Smooth muscle cell of the coronary artery (primary cell): ENCODE measurements at places on chromosomes 1 and 21. TPM values are rescaled to one million over a fixed set of nuclear protein-coding genes. Genes with fewer than 3 reads are reported as not detected.

CDA gene
- total RNA-seq = 0.38 TPM in 1 of 2 replicates, not detected in the other

S100A12 gene
- total RNA-seq = not detected in 2 replicates

NAV1 gene
- total RNA-seq = 6.9 and 26.6 TPM in 2 replicates

HSPA6 gene
- total RNA-seq = 0.75 and 0.94 TPM in 2 replicates

LHX4 gene
- under 0.01 TPM in 1 of 2 replicates, not detected in the other for total RNA-seq

HORMAD1 gene
- not detected in 2 replicates for total RNA-seq

DNASE2B gene
- not detected in 2 replicates for total RNA-seq

C8B gene
- not detected in 2 replicates for total RNA-seq

ITGB2 gene
- 0.30 TPM in 1 of 2 replicates, not detected in the other for total RNA-seq

ZNF648 gene
- not detected in 2 replicates for total RNA-seq

OR14I1 gene
- not detected in 2 replicates for total RNA-seq

OR2T29 gene
- total RNA-seq = not detected in 2 replicates
